AG04449 (cell line): ENCODE measurements at places on chromosomes 16 and 17.

DNA sequence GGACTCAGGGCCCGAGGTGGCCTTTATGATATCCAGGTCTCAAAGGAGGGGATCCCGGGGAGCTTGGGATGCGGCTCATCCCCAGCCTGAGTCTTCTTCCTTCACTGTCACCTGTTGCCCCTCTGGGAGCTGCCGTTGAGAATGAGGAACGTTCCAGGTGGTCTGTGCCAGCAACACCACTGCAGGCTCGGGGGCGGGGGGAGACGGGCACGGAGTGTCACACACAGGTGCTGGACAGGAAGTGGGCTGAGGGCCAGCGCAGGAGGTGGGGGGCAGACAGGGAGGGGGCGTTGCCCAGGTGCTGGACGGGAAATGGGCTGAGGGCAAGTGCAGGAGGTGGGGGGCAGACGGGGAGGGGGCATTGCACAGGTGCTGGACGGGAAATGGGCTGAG, 28.2 kb downstream of the METRNL start:
- DNase-seq = no peak

GRCh38 chr17:48102798-48103715, 1.8 kb upstream of the CBX1 start:
- no peak for DNase-seq

- no peak for DNase-seq
Observed at GRCh38 chr17:43216369-43216761, 4.7 kb downstream of the TMEM106A start.

DNA sequence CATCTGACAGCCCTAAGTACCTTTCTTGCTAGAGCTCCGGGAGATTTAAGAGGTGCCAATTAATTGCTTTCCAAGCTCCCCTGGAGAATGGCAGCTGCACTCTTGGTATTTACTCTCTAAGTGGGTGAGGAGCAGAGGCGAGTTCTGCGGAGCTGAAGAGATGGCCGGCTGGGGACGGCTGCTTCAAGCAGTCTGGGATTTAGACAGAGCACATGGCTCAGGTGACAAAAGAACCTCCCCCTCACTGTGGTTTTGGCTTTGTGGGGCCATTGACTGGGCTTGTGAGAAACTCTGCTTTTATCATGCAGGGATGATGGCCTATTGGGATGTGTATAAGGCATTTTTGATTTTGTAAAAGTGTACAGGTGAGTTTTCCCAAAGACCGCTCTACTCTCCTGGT, 239.3 kb upstream of the EEF2KMT start:
- no peak for DNase-seq

DNA sequence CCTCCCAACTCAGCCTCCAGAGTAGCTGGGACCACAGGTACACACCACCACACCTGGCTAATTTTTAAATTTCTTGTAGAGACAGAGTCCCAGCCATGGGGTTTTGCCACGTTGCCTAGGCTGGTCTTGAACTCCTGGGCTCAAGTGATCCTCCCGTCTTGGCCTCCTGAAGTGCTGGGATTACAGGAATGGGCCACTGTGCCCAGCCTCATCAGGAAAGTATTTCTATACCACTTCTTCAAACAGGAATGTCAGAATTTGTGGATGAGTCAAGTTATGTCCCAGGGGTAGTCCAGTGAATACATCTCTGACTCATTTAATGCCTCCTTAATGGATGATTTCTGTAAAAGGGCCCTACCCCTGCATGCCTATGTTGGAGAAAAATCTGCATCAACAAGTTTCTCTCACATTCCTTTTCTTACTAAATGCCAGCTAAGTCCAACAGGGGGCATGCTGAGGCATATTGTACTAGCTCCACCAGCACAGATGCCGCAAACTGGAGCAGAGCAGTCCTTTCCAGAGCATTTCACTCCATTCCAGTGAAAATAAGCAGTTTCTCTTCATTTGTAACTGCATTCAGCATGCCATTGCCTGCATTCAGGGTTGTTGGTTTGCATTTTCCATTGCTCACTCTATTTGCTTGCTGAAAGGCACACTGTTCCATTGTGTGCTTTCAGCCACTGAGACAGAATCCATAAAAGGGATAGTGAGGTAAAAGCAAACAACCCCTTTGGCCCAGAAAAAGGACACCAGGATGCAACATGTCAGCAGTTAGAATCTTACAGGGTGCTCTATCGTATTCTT, 5.3 kb upstream of the CAVIN1 start:
- DNase-seq = peak; percentile 98

DNA sequence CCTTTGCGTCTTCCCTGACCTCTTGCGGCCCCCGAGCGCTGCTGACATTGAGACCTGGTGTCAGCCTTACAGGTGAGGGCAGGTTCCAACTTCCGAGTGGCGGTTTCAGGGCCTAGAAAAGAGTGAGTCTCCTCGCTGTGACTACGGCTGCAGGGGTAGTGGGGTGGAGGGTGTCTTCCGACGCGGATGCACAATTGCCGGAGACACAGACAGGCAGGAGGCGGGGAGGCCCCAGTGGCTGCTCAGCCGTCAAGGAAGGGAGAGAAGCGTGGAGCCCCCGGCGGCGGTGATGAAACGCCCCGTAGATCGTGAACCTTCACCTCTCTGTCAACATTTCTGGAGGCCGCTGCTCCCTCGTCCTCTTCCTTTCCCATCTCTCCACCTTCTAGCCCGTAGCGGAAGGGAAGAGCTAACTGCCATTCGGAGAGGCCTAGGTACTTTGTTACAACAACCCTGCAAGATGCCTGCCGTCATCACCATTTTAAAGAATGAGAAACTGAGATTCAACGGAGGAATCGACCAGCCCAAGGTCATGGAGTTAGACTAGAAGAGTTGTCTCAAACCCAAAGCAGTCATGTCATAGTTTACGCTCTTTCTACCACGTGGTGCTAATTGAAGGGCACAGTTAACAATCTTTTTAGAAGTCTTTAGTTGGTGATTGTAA, 485 bp downstream of the DNAJA3 start:
- no peak for DNase-seq

GRCh38 chr17:29180034-29180787, at the start of gene MYO18A:
MYO18A (minus strand) TSS chr17:29180398; CDS start chr17:29166940, 13,458 bp downstream.
- DNase-seq = no peak

DNA sequence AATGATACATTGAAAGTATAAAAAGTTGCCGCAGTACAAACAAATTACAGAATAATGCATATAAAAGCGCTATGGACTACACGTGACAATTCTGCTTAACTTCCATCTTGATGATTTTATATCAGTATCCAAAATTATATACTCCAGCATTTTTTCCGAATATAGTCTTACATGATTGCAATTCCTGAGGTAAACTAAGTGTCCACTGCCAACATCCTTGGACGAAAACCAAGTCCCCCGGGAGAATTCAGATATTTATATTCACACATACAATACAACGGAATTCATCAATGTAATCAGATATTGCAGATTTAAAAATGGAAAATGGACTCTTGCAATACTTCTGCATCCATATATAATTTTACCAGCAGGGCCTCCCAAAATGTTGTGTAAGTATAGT, 8.9 kb upstream of the MYH11 start:
- DNase-seq = no peak

GRCh38 chr17:59769887-59770286, 62.4 kb downstream of the VMP1 start:
- DNase-seq = no peak

DNA sequence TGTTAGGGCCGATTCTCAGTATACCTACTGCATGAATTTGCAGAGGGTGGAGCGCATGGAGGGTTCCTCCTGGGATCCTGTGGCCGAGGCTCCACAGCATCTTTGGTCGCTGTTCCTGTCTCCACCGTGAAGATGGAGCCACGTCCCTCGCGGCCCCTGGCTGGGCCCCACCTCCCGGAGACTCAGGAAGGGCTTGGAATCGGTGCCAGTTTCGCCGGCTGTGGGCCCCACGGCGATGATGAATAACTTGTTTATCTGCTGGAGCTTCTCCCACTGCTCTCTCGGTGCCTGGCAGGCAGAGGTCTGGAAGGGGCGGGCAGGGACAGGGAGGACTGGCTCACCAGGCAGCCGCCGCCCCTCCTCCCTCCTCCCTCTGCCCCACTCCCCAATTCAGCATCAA, 8.1 kb downstream of the SLC5A11 start:
- no peak for DNase-seq

- DNase-seq = no peak
Observed at GRCh38 chr16:57925310-57925709, 45.6 kb downstream of the CNGB1 start.

DNA sequence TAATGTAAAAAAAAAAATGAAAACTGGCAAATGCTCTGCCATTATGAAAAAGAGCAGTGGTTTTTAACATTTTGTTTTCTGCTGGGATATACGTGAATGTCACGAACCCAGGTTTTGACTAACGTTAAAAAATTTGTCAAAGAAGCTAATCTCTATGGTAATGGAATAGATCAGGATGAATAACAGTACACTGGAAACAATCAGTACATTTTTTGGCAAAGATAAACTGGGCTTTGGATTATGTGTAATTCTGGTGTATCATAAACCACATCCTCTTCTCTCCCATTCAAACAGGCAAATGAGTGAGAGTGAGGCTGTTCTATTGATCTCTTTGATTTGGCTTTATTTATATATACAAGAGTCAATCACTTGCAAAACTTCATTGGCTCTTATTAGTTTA, 207.0 kb upstream of the IRX3 start:
- no peak for DNase-seq

- no peak for DNase-seq
Observed at GRCh38 chr16:7303660-7304200, 28.9 kb upstream of the RBFOX1 start.

DNA sequence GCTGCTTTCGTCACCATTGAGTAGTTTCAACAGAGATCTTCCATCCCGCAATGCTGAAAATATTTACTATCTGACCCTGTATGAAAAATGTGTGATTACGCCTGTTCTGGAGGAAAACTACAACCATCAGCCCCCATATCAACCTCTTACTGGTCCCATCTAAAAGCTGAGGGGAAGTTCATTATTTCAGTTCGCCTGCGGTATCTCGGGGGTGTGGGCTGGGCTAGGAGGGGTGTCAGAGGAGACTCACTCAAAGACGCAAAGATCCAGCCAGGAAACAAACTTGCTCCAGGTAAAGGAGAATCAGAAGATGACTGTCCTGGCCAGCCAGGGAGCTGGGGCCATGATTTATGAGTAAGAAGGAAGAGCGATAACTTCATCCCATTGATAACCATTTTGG, 13.7 kb downstream of the CACNG1 start:
- DNase-seq = no peak

GRCh38 chr16:12017558-12017957, 41.0 kb downstream of the SNX29 start:
- peak; percentile 63 for DNase-seq

DNA sequence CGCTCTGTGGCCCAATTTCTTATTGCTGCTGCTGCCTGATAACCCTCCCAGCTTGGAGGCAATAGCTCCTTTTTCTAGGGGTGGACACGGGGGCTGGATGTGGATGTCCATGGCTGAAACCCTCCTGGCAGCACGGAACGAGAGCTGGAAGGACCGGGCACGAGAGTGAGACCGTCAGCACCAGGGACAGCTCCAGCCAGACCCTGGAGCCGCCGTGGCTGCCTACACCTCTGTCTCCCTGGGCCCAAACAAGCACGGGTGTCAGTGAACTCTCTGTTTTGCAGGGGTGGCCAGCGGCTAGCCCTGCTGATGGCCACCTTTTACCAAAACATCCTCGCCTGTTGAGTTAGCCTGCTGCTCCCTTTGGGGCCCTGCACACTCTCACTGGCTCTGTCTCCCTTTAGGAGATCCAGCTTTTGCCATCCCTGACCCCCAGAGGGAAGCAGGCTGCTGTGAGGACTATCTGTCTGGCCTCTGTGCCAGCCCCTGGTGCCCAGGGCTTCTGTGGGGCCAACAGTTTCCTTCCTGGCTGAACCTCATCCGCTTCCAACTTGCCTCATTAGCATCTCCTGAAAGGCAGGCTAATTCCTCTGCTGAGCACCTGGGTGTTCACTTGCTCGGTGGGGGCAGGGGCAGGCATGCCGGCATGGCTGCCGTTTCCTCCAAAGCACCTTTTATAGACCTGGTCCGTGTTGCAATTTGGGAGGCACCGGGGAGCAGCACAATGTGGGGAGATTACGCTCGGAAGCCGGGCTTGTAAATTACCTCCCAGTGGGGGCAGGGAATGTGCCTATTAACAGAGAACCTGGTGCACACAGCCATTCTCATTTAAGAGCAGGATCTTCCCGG, 118.1 kb downstream of the ENGASE start:
- no peak for DNase-seq

DNA sequence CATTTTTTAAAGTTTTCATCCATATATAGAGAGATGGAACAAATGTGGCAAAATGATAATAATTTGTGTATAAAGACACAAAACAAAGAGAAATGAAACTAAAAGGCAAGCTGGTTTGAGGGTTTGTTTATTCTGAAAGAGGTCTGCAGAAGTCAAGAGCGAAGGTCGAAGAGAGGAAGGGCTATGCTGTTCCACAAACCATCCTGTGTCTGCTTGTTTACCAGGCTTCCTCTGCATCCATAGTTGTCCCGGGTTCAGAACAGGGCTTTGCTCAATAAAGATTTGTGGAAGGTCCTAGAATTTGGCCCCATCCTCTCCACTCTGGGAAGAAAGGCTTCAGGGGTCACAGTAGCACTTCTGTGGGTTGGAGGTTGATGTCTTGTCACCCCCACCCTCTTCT, 2.4 kb upstream of the MARVELD3 start:
- DNase-seq = no peak

DNA sequence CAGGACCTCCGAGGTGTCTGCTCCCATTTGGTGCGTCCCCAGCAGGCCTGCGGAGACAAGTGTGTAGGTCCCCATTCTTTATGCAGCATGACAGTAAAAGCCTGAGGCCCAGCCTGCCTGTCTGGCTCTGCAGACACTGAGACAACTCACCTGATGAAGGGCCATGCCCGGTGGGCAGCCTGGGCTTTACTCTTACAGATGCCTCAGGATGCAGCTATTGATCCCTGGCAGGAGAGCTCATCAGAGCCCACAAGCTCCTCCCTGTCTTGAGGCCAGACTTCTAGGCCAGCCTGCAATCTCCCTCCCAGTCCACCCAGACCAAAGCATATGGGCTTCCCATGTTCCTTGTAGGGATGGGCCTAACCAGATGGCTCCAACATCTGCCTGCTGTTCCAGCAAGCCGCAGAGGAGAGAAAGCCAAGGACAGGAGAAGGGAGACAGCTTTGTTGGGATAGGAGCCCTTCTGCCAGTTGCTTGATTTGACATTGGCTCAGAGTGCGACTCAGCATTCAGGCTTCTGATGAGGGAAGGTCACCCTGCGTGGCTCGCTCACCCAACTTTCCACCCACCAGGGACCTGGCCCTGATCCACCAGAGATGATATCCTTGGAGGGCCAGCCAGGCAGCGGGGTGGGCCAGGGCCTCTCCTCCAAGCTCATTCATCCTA, 87.5 kb downstream of the SOCS1 start:
- DNase-seq = no peak

- DNase-seq = no peak
Observed at GRCh38 chr16:87702325-87702811, 63.4 kb downstream of the KLHDC4 start.

GRCh38 chr16:55641430-55642056, 14.2 kb upstream of the SLC6A2 start:
- DNase-seq = no peak

- DNase-seq = no peak
Observed at GRCh38 chr16:90031931-90032673, 12.8 kb upstream of the DBNDD1 start.

DNA sequence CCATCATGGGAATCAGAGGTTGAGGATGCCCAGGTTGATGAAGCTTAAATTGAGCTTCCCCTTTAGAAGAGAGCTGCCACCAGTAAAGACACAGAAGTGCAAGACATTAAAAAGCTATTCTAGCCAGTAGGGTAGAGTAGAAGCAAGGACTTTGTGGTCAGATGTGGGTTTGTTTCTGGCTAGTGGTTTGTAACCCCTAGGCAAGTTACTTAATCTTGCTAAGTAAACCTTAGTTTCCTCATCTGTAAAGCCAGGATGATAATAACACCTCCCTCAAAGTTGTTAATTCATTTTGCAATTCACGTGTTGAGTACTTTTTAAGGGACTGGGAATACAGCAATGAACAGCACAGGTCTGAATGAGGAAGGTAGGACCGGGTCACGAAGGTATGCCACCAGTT, 3.6 kb downstream of the SNTB2 start:
- no peak for DNase-seq
